ENCODE measurements at places on chromosomes 13 and 19. TPM values are rescaled to one million over a fixed set of nuclear protein-coding genes. Genes with fewer than 3 reads are reported as not detected.

DNA sequence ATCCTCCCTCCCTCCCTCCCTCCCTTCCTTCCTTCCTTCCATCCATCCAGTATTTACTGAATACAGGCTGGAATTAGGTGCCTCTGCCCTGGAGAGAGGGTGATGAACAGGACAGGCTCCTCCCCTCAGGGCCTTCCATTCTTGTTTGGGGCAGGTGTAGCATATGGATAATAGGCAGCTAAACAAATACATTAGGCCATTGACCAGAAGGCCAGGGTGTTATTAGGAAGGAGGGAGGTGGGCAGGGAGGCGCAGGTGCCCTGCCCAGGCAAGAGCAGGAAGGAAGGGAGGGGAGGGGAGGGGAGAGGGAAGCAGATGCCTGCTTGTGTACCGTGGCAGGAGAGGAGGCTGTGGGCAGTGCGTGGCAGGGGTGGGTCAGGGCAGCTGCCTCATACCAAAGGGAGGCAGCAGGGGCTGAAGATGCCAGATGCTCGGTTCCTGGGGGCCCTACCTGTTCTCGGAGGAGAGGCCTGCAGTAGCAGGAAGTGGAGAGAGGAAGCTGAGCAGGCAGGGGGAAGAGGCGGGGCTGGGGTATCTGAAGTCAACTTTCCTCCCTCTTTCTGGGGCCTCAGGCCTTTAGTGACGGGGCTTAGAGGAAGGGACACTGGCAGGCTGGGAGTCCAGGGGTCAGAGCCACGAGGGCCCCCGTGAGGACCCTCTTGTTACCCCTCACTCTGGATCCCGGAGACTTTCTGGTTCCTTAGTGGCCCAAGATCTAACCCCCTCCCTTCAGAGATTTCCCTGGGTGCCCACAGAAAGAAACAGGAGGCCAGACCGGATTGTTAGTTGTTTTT is at the start of gene RINL:
TSS of gene RINL (minus strand) at position 495 of the 794 bp plus-strand sequence. CDS start 1,533 bp downstream, outside the sequence.
- DNase-seq = peak; percentile 21

Gene SLC17A7
- 0.20 TPM for total RNA-seq

- no peak for DNase-seq
Observed at GRCh38 chr19:43452582-43452981, 12.8 kb downstream of the LYPD3 start.

DNA sequence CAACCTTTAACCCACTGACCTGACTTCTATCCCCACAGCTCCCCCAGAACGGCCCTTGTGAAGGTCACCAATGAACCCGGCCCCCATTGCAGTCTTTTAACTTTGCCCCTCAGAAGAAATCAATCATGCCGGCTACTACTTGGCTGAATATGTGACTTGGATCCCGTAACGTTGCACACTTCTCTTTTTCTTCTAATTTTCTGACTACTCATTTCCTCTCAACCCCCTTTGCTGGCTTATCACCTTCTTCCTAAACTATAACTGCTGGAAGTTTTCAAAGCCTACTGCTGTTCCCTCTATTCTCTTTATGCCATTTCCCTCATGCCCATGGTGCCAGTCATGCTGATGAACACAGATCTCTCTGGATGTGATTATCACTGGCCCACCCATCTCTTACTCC is 367.6 kb downstream of the DNAJC15 start:
- no peak for DNase-seq

DNA sequence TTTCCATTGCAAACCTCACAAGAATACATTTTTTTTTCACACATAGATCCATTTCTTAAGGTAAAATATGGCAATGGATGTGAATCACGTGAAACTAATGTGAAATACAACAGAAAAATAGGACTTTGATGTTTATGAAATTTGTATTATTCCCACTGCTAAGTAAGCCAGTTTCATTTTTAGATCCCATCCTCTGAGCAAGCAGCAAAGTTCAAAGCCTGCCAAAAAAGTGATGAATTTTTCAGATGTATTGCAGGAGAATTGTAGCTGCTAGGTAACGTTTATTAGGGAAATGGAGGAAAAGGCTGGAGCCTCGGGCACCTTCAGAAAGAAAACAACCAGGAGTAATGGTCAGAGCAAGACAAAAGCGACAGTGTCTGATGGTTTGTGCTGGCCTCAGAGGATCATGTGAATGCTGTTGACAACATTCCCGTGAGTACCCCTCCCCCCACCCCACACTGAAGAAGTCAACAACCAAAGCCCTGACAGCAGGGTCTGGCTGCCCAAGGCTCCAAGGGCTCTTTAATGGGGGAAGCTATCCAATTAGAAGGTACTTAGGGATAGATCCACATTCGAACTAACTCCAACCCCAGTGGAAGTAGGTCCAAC is 95.5 kb downstream of the OXGR1 start:
- no peak for DNase-seq

GRCh38 chr13:59094181-59094580 is 1069.5 kb downstream of the DIAPH3 start:
- DNase-seq = peak; percentile 4

- no peak for DNase-seq
Observed at GRCh38 chr13:113192902-113193301, 15.6 kb downstream of the PCID2 start.

Gene PGLYRP1
- not detected for total RNA-seq

GRCh38 chr13:68808456-68808855 is 1299.2 kb upstream of the ATXN8OS start:
- no peak for DNase-seq

Gene ZNF578
- total RNA-seq = 2.0 TPM

Measured in lung microvascular endothelial cell (primary cell).